ENCODE measurements at places on chromosomes 5 and 9. TPM values are rescaled to one million over a fixed set of nuclear protein-coding genes. Genes with fewer than 3 reads are reported as not detected.

Gene UNC13B
- 22.3 TPM for total RNA-seq

Gene C9orf50
- not detected for total RNA-seq

Gene MED10
- total RNA-seq: 6.4 TPM

Gene EGR1
- total RNA-seq: 0.94 TPM

Gene RIC1
- 43.5 TPM for total RNA-seq

Gene IFNA21
- total RNA-seq: not detected

Gene SLC6A7
- not detected for total RNA-seq

Gene IFNB1
- not detected for total RNA-seq

Gene NPDC1
- 9.5 TPM for total RNA-seq

Gene SPATA31C1
- not detected for total RNA-seq

Gene C9orf152
- under 0.01 TPM for total RNA-seq

All from smooth muscle cell of the coronary artery (primary cell).